Mesenchymal stem cell (in vitro differentiated cells and primary cell): ENCODE measurements at places on chromosomes 11 and 22.
A peak's percentile ranks its signal among the peaks of the same experiment; 100 is the strongest.

DNA sequence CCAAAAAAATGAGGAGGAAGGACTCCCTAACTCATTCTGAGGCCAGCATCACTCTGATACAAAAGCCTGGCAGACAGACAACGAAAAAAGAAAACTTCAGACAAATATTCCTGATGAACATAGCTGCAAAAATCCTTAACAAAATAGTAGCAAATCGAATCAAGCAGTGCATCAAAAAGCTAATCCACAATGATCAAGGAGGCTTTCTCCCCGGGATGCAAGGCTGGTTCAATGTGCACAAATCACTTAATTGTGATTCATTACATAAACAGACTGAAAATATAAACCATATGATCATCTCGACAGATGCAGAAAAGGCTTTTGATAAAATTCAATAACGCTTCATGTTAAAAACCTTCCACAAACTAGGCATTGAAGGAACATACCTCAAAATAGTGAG, 16.4 kb downstream of the MTMR2 start:
- no peak for DNase-seq
- H3K27me3 ChIP-seq, result no peaks in the 10 kb centered on the region
- H3K4me1 ChIP-seq, result no peaks in the 10 kb centered on the region
- H3K27ac ChIP-seq, result no peak overlapping the region
- H3K36me3 ChIP-seq, result no peaks in the 10 kb centered on the region
- no peak overlapping the region for H3K4me3 ChIP-seq

DNA sequence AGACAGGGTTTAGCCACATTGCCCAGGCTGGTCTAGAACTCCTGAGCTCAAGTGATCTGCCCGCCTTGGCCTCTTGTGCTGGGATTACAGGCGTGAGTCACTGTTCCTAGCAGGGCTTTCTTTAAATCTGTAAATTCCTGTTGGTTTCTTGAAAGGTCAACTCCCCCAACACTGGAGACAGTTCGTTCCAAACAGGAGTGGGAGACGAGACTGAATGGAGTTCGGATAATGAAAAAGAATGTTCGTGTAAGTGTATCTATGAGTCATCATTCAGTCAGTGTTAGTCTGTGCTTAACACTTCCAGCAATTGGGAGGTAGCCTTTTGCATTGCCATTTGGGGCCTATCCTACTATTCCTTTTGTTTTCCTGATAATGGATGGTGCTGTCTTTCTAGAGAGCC, 10.0 kb upstream of the BACE1-AS start:
- peak; percentile 96 for DNase-seq
- peak overlapping the region; percentile 88 for H3K27ac ChIP-seq
- H3K36me3 ChIP-seq, result peaks cover 21% of the 10 kb centered on the region
- no peaks in the 10 kb centered on the region for H3K27me3 ChIP-seq
- H3K4me1 ChIP-seq, result peaks cover 7% of the 10 kb centered on the region
- no peak overlapping the region for H3K4me3 ChIP-seq

DNA sequence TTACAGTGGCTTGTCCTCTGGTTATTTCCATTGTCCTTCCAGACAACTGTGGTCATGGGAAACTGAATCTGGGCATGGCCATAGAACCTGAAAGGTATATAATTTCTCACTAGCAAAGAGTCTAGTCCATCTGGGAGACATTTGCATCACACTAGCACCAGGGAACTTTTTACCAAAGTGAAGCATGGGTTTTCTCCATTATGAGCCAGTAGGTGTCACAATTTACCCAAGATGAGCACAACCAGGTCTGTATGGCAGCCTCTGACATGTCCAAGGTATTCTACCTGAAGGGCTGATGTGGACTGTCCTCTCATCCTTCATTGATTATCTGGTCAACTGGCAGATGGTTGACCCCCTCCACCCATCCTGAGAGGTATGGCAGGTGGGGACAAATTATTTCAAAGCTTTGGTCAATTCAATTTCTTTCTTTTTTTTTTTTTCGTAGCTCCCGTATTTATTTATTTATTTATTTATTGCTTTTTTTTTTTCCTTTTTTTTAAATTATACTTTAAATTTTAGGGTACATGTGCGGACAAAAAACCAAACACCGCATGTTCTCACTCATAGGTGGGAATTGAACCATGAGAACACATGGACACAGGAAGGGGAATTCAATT, 425.9 kb downstream of the TMEM135 start:
- H3K4me3 ChIP-seq, result no peak overlapping the region
- DNase-seq, result no peak
- no peaks in the 10 kb centered on the region for H3K4me1 ChIP-seq
- no peaks in the 10 kb centered on the region for H3K27me3 ChIP-seq
- no peak overlapping the region for H3K27ac ChIP-seq
- no peaks in the 10 kb centered on the region for H3K36me3 ChIP-seq

DNA sequence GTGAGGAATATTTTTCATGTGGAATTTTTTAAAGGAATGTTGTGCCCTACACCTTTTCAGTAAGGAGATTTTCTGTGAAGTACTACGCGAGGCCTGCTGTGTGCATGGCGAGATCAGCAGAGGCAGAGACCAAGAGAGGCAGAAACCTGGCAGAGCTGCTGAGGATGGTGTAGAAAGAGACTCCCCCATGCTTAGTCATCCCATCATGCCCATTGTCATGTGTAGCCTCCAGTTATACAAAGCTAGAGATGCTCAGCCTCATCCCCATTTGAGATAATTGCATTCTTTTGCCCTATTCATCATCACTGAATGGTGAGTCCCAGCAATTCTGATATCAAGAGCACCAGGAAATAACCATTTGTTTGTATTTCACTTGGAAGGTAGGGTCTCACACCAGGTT, 3.0 kb upstream of the MS4A7 start:
- peaks cover 2% of the 10 kb centered on the region for H3K4me1 ChIP-seq
- H3K27ac ChIP-seq, result no peak overlapping the region
- H3K27me3 ChIP-seq, result no peaks in the 10 kb centered on the region
- H3K36me3 ChIP-seq, result no peaks in the 10 kb centered on the region
- no peak for DNase-seq
- no peak overlapping the region for H3K4me3 ChIP-seq

DNA sequence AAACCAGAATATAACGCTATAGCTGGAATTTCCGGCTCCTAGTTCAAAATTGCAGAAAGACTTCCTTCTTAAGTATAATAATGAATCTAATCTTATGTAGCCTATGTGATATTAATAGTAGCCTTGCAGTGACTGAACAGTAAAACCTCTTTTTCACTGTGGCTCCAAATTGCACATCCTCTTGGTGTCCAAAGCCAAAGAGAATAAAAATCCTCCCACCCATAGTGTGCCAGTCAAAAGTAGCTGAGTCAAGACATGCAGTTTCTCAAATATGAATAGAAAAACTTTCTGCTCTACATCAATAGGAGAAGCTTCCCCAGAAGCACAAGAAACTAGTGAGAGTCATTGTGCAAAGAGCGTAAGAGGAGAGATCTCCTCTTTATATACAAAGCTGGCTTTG, 76.0 kb upstream of the PICALM start:
- H3K4me1 ChIP-seq, result peaks cover 7% of the 10 kb centered on the region
- H3K36me3 ChIP-seq, result no peaks in the 10 kb centered on the region
- H3K27ac ChIP-seq, result peak overlapping the region; percentile 97
- H3K27me3 ChIP-seq, result no peaks in the 10 kb centered on the region

GRCh38 chr11:34353881-34354280, 3.9 kb downstream of the ABTB2 start:
- H3K4me3 ChIP-seq, result no peak overlapping the region
- H3K4me1 ChIP-seq, result peaks cover 21% of the 10 kb centered on the region
- H3K27ac ChIP-seq, result no peak overlapping the region
- DNase-seq, result no peak
